ENCODE measurements at places on chromosomes 13 and 19.

DNA sequence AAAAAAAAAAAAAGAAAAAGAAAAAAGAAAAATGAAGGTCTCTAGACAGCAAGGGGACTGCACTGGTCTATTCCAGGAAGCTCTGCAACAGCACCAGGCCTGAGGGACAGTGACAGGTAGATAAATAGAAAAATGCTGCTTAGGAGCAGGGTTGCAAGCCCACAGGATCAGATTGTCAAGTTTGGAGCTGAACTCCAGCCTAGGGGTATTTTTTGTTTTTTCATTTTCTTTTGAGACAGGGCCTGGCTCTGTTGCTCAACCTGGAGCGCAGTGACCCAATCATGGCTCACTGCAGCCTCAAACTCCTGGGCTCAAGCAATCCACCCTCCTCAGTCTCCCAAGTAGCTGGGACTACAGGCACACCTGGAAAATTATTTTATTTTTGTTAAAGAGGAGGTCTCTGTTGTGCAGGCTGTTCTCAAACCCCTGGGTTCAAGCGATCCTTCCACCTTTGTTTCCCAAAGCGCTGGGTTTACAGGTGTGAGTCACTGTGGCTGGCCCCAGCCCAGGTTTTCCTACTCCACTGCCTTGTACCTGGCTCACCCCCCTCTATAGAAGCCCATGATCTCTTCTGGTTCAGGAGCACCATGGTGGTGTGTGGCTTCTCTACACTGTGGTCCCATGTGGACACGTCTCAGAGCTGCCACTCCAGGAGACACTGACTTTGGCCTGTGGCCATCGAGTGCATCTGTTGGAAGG, 23.9 kb downstream of the POP4 start:
- no peak for DNase-seq

GRCh38 chr13:106143930-106144709, 391.3 kb downstream of the EFNB2 start:
- no peak for DNase-seq

DNA sequence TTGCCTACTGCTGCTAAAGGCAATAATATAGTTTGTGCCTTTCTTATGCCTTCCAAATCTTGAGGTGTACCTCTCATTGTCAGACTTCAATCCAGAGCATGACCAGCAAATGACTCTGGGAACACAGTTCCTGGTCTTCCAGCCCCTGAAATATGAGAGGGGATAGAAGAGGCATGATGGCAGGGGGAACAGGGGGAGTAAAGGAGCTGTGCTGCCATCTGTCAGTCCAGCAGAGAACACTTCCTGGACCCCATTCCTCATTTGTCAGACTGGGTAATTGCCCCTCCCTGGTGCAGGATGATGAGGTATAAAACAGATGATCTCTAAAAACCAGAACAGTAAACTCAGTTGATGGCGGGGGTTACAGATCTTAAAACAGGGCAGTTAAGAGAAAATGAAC, 618.7 kb downstream of the DIAPH3 start:
- DNase-seq, result no peak

DNA sequence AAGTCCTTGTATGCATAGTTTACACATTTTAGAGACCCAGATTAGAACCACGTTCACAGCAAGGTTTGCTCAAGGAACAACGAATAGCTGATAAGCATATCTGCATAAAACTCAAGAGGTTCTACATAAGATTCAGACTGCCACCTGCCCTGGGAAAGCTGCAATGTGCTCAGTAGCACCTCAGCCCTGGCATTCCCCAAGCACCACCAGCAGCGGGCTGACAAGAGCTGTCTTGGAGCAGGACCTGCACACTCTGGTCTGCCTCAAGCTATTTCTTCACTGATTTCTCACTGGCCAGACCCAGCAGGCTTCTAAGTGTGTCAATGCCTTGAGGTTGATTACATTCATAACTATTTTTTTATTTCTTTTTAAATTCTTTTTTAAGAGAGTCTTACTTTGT, 65.8 kb upstream of the UQCRFS1 start:
- DNase-seq, result no peak

DNA sequence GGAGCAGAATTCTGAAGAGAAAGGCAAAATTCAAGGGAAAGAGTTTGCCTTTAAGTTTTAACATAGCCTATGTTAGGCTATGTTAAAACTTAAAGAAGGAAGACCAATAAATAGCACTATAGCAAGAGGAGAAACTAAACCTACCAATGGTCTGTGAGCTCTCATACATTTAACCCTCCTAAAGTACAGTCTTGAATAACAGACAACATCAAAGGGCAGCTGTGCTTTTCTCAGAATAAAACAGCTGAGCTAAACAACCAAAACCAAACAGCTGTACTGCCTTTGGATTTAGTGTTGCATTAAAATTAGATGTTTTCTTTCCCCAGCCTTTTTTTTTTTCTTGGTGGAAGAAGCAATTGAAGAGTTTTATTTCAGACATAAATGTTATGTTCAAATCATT, 34.0 kb downstream of the KLF5 start:
- no peak for DNase-seq

DNA sequence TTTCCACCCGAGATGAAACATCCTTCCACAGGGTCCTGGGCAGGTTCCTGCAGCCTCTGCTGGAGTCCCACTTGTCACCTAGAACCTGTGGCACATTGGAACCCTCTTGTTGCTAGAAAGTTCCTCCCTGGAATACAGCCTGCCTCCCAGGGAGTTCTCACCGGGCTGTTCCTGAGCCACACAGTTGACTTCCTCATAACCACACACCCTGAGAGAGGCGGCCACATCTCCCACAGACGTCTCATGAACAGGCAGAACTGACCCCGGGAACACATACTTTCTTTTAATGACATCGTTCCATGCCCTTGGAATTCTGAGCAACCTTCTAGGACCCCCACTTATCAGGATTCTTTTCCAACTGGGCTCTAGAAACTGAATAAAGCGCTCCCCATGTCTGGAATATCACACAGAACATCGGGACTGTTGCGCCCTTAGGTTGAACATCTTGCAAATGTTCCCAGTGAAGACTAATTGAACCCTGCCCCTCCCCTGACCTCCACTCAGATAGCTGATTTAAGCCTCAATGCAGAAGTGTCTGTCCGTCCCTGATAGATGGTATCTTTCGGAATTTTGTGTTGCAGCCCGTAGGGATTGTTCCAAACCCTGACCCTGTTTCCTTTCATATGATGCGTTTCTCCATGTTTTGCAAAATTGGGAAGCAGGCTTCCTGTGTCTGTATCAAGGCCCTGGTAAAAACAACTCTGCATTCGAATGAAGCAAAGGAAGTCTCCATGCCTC, 91.1 kb downstream of the RAB20 start:
- DNase-seq, result no peak

DNA sequence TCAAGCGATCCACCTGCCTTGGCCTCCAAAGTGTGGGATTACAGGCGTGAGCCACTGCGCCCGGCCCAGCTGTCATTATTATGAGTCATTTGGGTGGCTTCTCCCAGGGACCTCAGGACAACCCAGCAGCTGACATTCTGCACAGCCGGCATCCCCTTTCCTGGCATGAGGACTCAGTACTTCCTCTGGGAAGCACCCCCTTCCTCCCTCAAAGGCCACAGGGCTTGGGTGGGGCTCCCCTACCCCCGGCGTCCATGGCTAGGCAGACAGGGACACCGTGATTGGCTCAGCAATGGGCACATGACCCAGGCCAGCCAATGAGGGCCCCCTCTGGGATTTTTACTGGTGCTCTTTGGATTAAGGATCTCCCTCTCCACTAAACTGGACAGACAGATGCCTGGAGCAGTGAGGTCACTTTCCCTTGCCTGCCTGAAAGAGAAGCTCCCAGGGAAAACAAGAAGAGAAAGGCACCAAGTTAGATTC, 6.0 kb downstream of the KANK2 start:
- no peak for DNase-seq

DNA sequence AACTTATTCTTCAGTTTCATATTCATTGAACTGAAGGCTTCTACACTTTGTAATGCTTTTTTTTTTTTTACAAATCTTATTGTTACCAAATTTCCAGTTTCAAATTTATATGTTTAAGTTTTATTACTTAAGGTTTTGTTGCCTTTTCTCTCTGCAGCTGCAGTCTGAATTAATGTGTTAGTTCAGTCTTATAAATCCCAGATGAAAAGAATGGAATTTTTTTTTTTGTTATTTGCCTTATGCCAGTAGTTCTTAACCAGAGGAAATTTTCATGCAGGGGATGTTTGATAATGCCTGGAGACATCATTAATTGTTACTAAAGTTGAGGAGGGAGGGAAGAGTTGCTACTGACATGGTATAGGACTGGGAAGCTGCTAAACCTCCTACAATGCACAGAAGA, 367.9 kb upstream of the SPRY2 start:
- DNase-seq, result no peak

GRCh38 chr19:51220996-51221395, 3.9 kb upstream of the CD33 start:
- no peak for DNase-seq

DNA sequence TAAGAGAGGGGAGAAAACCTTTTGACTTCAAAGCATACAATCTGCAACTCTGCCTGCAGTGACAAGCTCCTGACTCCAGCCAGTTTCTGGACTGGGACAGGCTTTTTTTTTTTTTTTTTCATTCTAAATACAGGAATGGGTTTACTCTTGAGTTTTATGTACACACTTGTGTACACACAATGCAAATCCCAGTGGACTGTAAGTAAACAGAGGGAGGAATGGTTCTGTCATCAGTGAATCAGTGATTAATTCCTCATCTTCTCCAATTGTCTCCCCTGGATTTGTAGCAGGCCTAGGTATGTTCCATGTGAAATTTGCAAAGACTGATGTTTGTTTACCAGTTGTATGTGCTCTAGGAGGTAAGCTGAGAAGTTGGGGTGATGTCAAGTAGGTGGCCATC, 184.8 kb downstream of the SHISA2 start:
- no peak for DNase-seq

DNA sequence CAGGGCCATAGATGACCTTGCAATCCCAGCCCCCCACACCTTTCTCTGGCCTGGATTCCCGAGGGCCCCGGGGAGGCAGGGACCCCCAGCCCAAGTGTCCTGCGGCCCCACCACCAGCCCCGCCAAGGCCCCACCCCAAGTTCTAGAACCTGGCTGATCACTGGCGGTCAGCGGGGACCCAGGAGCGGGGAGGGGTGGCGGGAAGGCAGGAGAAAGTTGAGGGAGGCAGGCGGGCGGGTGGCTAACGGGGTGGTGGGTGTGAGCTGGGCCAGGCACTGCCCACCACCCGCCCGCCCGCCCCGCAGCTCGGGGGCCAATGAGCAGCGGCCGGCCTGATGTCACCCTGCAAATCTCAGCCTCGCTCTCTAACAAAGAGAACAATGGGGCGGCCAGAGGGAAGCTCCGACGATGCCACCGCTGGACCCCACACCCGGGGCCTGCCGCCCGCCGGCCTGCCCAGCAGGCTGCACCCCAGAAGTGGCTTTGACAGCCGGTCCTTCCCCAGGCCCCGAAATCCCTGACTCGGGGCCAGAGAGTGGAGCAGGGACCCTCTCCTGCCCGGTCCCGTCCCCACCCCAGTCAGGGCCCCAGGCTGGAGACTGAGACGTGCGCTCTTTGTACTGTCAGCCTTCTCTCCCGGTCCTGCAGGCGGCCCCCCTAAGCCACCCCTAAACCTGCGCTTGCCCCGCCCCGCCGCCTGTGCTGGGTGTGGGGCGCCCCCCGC, 1.6 kb downstream of the MEX3D start:
- peak; percentile 76 for DNase-seq

- DNase-seq, result no peak
These were observed 20.4 kb downstream of the DGKH start for GRCh38 chr13:42068886-42069285.

GRCh38 chr19:17889609-17890214, 18.0 kb downstream of the SLC5A5 start:
- DNase-seq, result no peak

DNA sequence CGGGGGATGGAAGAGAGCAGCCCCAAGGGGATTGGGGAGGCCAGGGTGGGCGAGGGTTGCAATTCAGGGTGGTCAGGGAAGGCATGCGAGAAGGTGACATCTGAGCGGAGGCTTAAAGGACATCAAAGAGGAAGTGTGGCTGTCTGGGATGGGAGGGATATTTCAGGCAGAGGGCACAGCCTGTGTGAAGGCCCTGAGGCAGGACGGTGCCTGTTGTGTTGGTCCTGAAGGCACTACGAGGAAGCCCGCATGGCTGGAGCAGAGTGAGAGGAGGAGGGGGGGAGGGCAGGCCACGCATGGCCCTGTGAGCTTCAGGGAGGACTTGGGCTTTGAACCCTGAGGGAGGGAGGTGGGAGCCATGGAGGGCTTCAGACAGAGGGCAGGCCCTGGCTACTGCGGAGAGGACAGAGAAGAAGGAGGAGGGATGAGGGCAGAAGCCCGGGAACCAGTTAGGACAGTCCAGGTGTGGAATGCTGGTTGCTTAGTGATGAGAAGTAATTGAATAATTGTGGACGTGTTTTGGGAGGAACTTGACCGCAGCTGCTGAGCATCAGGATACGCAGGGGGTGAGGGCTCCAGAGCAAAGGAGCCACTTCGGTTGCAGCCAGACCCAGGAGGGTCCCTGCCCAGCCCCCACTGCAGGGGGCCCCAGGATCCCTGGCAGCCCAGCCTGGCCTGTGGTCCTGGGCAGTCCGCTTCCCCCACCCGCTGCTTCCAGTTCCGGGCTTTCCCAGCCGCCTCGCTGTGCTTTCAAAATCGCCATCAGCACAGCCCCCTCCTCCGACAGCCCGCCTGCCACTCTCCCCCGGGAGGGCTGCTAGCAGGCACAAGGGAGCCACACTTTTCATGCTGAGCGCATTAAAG, 6.2 kb downstream of the TLE6 start:
- peak; percentile 4 for DNase-seq

DNA sequence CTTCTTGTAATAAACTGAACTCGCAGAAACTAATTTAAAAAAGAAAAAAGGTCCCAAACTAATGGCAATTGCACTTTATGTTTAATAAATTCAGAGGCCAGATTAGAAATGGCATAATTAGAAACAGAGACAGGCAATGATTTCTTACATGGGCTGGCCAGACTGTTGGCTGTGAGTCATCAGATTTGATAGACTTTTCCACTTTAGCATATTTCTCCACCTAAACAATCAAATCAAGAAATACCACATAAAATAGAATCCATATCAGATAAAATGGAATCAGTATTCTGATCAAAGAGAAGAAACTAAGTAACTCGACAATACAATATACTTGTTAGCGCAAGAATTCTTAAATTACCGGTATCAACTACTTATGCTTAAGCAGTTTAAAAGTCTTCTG, 29.0 kb downstream of the EXOSC8 start:
- DNase-seq, result no peak

DNA sequence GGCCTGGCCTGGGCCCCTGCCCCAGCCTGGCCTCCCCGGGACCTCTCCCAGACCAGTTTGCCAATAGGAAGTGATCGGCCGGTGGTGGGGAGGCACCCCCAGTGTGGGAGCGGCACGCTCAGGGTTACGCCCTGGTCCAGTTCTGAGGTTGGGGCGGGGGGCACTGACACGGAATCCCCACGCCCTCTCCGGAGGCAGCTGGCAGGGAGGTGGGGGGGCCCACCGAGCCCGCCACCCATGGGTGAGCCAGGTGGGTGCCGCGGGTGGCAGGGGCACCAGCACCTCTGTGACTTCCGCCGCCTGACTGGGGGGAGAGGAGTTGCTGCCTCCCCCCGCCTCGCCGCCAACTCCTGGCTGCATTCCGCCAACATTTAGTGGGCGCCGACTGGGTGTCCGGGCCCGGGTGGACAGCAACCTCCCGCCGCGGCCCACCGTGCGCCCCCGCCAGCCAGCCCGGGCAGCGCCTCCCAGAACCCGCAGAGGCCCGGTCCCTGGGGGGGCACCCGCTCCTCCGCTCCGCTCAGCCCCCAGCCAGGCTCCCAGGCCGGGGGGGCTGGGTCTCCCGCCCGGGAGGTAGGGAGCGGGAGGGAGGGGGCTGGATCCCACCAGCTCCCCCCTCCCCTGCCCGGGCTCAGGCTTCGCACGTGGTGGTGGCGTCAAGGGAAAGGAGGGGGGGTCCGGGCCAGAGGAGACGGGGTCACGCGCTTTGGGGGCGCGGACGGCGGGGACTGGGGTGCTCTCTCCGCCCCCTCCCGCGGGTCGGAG, 2.0 kb downstream of the ZBTB7A start:
- peak; percentile 73 for DNase-seq

Data from anterior cingulate cortex (tissue), 58 donors.